Activated T-cell treated with anti-CD3 and anti-CD28 coated beads for 4 hours (primary cell): ENCODE measurements at places on chromosomes 4 and X.

DNA sequence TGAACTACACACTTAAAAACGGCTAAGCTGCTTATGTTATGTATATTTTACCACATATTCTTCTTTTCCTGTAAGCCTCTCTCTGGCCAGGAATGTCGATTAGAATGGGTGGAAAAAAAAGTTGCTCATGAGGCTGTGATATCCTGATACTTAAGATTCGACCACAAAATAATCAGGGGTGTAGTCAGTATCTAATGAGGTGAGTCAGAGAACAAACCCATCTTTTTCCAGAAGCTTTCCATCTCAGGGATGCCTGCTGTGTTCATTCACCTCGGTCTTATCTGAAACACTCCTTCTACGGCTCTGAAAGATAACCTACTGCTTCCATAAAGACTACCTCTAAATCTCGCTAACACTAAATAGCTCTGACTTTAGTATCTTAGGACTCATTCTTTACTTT lies 142.7 kb upstream of the MAP3K15 start:
- DNase-seq, result no peak

- DNase-seq, result no peak
Observed at GRCh38 chr4:158946825-158947224, 156.1 kb upstream of the RAPGEF2 start.

- DNase-seq, result no peak
Observed at GRCh38 chrX:71214604-71215337, 8.3 kb upstream of the GJB1 start.

DNA sequence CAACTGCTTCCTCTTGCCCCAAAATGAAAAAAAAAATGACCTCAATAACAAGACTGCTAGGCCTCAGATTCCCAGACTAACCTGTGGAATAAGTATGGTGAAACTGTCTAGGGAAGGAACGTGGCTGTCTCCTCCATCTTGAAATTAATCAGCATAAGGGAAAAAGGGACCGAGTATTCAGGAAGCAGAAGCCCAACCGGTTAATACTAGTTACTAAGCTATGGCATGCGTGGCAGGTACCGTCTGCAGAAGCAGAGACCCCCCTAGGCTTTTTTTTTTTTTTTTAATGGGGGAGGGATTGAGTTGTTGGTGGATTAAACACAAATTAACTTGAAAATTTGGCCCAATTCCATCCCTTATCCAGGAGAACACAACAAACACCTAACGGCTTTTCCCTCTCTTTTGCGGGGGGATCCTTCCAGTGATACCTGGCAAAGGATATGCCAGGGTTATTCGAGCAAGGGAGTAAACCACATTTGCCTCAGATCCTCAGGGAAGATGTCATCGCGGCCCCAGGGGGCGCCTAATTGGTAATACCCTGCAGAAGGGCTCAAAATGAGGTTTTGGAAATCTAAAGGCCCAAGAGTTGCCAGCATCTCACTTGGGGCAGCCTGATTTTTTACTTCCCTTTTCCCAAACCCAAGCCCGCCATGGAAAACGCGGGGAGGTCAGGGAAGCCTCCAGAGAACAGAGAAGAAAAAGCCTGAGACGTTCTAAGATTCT lies 893 bp downstream of the RLIM start:
- no peak for DNase-seq

- DNase-seq, result no peak
Observed at GRCh38 chrX:16653424-16653823, 3.5 kb downstream of the S100G start.

- no peak for DNase-seq
Observed at GRCh38 chr4:122715221-122715620, 17.3 kb upstream of the BBS12 start.

DNA sequence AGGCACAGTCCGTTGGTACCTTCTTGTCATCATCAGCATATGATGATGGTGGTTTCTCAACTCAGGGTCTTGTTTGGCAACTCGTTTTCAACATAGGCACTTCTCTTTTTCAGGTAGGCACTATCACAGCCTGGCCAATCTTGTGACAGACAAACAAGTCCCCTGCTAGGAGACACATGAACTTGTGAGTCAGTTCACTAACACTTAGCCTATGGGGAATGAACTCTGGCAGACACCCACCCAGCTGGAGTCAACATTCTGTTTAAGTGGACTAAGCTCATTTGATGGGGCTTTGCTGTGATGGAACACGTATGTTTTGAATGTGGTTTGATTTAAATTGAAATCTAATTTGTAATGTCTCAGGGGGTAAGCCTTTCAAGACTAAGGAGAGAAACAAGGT lies 100.7 kb upstream of the MAMLD1 start:
- no peak for DNase-seq

DNA sequence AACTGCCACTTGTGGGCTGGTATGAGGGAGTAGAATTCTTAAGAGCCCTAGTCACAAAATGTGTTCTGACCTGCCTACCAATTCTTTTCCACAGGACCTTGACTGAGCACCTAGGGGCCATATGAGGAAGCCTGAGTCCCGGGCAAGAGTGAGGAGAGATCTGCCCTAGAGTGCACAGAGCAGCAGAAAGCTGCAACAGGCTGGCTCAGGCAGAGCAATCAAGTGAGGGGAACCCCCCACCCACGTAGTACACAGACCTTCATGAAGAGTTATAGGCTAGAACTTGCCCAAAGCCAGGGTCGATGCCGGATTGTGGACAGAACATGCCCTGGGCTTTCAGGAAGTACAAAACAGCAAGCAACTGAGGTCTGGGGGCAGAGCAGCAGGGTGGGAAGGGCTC lies 117.0 kb downstream of the SPOCK3 start:
- DNase-seq, result no peak

GRCh38 chr4:25970226-25970675 lies 56.2 kb downstream of the SMIM20 start:
- no peak for DNase-seq

- DNase-seq, result no peak
Observed at GRCh38 chr4:125739760-125740159, 425.0 kb downstream of the FAT4 start.

- no peak for DNase-seq
Observed at GRCh38 chr4:173318240-173318639, 15.9 kb downstream of the HMGB2 start.

- no peak for DNase-seq
Observed at GRCh38 chr4:148366251-148366650, 76.0 kb downstream of the NR3C2 start.

- DNase-seq, result no peak
Observed at GRCh38 chrX:65607070-65607742, 60.2 kb upstream of the MSN start.

- no peak for DNase-seq
Observed at GRCh38 chrX:87732133-87732532, 214.5 kb downstream of the KLHL4 start.

DNA sequence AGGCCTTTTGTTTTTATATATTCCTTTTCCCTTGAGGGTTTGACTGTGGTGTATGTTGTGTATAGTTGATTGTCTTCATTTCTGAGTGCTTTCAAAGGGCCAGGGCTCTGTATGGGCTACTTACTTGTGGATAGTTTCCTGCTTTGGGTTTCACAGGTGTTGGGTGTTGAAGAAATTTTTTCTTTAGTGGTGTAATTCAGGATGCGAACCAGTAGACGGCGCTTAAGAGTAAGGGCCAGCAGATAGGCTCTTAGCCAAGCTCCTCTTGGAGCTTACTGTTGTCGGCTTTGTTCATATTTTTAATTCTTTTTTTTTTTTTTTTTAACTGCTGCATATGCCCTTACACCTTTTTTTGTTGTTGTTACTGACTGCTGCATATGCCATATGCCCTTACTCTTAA lies 276.3 kb upstream of the GALNT7 start:
- DNase-seq, result no peak

GRCh38 chrX:2828959-2829411 lies 255 bp downstream of the GYG2 start:
- no peak for DNase-seq

GRCh38 chr4:142021181-142021580 lies 384.8 kb downstream of the IL15 start:
- no peak for DNase-seq

GRCh38 chrX:18888281-18888680 lies 95.6 kb downstream of the PHKA2 start:
- no peak for DNase-seq

- DNase-seq, result no peak
Observed at GRCh38 chr4:5072948-5073347, 21.7 kb downstream of the STK32B start.

GRCh38 chrX:46408553-46409407 lies 136.4 kb downstream of the ZNF674 start:
- DNase-seq, result peak; percentile 59

- no peak for DNase-seq
Observed at GRCh38 chr4:106021737-106022410, 126.6 kb downstream of the NPNT start.

DNA sequence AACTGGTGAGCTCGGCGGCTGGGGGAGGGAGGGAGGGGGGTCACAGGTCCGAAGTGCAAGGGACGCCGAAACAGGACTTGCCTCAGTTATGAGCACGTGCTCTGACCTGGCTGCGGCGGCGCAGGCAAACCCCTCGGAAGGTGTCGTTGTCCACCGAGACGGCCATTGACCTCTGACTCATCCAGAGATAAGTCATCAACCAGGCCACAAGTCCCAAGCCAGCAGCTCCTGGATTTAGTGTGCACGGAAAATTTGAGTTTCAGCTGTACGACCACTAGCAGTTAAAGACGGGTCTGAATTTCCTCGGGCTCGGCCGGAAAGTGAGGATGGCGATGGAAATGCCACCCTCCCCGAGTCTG lies 674 bp downstream of the SH3D19 start:
- no peak for DNase-seq

- DNase-seq, result no peak
Observed at GRCh38 chr4:62003695-62004094, 803.6 kb downstream of the ADGRL3 start.

DNA sequence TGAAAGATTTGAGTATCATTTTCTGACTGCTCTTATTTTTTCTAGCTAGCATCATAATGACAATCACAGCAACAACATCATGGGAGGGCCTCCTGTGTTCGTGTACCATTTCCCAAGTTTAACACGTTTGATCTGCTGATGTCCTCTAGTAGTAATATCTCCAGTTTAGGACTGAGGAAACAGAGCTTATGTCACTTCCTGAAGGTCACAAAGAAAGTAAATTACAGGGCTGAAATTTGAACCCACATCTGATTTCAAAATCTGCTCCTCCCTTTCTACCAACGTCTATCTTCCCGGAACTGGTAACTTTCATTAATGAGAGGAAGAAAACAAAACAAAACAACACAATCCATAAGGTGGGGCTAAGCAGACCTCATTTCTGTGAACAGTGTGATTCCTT lies 302.7 kb downstream of the PACRGL start:
- no peak for DNase-seq

DNA sequence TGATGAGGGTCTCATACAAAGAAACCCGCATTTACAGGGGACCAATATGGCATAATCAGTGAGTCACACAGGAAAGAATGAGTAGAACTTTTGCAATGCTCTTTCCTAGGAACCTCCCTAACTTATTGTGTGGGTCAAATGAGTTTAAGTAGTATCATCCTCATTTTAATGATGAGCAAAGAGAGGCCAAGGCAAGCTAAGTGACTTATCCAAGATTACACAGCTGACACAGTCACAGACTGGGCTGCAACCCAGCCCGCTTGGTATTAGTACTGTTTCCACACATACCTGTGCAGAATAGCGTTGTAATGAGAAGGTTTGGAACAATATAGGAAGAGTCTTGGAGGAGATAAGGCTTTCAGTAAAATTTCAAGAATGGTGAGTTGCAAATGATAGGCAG lies 91.0 kb upstream of the PPP1R2C start:
- DNase-seq, result no peak

GRCh38 chrX:25004040-25004439 lies 11.7 kb downstream of the ARX start:
- no peak for DNase-seq

DNA sequence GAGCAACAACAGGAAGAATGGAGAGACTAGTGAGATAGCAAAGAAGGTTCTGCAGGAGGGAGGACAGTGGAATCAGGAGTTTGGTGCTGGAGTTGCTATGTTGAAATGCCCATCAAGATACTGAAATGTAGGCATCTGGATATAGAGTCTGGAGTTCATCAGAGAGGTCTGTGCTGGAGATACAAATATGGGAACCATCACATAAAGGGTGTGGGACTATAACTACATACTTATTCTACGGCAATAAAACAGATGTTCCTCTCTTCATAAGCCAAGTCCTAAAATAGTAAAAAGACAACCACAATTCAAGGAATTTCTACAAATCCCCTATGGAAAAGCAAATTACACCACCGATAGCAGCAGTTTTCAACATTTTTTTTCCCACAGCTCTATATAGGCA lies 1.6 kb downstream of the MED14 start:
- no peak for DNase-seq

GRCh38 chr4:69831646-69832325 lies 28.2 kb downstream of the SULT1E1 start:
- DNase-seq, result no peak

- DNase-seq, result no peak
Observed at GRCh38 chr4:6281436-6282313, 12.0 kb downstream of the WFS1 start.

DNA sequence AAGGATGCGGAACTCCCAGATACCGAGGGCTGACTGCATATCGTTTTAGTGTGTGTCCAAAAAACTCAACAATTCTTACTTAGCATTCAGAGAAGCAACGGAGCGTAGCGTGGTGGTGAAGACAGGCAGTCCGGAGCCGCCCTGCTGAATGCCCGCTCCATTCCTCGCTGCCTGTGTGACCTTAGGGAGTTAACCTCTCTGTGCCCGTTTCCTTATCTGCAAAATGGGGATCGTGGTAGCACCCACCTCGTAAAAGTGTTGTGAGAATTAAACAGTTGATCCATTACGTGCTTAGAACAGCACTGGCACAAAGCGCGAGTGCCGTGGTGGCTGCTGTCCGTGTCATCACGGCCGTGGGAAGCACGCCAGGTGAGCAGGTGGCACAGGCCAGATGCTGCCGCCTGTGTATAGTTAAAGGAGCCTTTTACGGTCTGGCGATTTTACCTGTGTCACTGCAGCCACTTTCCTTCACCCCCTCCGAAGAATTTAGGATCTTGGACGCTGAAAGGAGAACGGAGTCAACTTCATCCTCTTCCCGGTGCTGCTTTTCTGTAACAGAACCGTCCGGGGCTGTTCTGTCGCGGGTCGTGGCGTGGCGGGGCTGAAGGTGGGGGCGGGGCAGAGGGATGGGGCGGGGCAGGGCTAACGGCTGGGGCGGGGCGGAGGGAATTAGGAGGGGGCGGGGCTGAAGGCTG lies 885 bp downstream of the CCDC110 start:
- DNase-seq, result peak; percentile 13

- no peak for DNase-seq
Observed at GRCh38 chrX:17859609-17860178, 1.4 kb downstream of the RAI2 start.

DNA sequence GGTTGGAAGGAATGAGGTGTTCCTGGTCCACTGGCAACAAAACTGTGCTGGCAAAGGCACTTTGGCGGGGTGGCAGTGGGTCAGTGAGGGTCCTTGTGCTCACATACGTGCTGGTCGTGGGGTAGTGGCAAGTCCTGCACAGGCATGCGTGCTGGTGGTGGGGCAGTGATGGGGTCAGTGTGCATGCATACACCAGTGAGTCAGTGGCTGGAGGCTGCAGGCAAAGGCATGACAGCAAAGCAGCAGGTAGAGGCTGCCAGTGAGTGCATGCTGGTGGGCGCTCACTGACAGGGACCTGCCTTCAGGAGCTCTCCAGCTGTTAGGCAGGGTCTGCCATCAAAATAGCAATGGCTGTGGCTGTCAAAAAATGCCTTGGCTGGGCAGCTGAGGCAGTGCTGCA lies 42.1 kb downstream of the TMPRSS11E start:
- no peak for DNase-seq

GRCh38 chr4:165398570-165398969 lies 19.8 kb downstream of the CPE start:
- DNase-seq, result no peak
